ENCODE measurements at places on chromosomes 7 and 10.

DNA sequence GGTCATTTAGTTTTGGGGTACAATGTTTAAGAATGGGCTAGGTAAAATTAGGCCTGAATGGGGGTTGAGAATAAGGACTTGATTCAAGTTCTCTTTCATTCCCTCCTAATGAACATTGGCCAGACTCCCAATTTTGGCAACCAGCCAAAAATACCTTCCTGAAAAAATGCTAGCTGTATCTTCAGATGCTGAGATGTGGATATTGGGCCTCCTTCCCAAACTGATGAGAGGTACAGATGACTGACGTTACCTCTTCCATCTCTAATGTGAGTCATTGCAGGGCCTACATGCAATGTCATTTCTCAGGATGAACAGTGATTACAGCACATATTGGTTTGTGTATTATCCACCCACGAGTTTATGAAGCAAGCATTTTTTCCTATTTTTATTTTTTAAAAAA is 151.6 kb downstream of the SND1 start:
- H3K27ac ChIP-seq, result no peak overlapping the region
- no peak overlapping the region for H3K4me3 ChIP-seq
- no peaks in the 10 kb centered on the region for H3K4me1 ChIP-seq
- H3K36me3 ChIP-seq, result no peaks in the 10 kb centered on the region

- H3K27me3 ChIP-seq, result no peaks in the 10 kb centered on the region
- H3K27ac ChIP-seq, result no peak overlapping the region
- H3K4me1 ChIP-seq, result no peaks in the 10 kb centered on the region
- no peak overlapping the region for H3K4me3 ChIP-seq
- no peaks in the 10 kb centered on the region for H3K36me3 ChIP-seq
- no peak for DNase-seq
These were observed 959.5 kb downstream of the GRID1 start for GRCh38 chr10:85407088-85407487.

DNA sequence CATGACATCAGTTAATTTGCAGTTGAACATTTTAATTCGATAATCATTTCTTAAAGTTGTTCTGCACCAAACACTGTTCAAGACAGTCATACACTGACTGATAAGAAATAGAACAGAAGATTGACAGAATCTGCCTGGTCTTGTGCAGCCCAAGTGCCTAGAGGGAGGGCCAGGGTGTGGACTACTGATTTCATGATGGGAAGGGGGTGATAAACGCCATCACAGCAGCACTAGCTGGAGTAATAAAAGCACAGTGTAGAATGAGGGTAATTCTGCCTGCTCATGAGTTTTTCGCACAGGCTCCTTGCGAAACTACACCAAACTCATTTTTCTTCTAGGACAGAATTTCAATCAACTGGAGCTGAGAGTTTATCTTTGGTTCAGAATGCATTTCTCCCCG is 270.1 kb downstream of the ARL4A start:
- no peak overlapping the region for H3K27ac ChIP-seq
- no peaks in the 10 kb centered on the region for H3K4me1 ChIP-seq
- no peak for DNase-seq
- H3K27me3 ChIP-seq, result no peaks in the 10 kb centered on the region

GRCh38 chr7:46675456-46675855 is 754.4 kb upstream of the IGFBP3 start:
- no peaks in the 10 kb centered on the region for H3K36me3 ChIP-seq
- H3K4me1 ChIP-seq, result no peaks in the 10 kb centered on the region
- H3K4me3 ChIP-seq, result no peak overlapping the region
- H3K27ac ChIP-seq, result no peak overlapping the region
- H3K27me3 ChIP-seq, result no peaks in the 10 kb centered on the region

DNA sequence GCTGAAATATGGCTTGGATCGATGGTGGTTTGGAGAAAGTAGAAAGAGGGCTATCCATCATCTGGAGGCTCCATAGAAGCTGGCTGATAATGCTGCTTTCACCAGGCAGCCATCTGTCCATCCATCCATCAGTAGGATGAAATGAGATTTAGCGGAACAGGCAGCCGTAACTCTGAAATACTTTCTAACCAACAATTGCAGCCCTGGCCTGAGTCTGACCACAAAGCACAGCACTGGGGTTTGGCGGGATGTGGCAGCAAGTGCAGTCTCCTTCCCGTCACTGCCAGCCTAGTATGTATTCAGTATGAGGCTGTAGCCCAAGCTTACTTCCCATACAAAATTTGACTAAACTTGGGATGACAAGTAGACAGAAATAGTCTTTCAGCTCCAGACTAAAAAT is 38.0 kb downstream of the R3HCC1L start:
- no peaks in the 10 kb centered on the region for H3K4me1 ChIP-seq
- H3K36me3 ChIP-seq, result no peaks in the 10 kb centered on the region
- no peak overlapping the region for H3K27ac ChIP-seq
- no peaks in the 10 kb centered on the region for H3K27me3 ChIP-seq
- DNase-seq, result no peak
